ENCODE measurements at places on chromosomes 1 and 21. TPM values are rescaled to one million over a fixed set of nuclear protein-coding genes. Genes with fewer than 3 reads are reported as not detected.

DNA sequence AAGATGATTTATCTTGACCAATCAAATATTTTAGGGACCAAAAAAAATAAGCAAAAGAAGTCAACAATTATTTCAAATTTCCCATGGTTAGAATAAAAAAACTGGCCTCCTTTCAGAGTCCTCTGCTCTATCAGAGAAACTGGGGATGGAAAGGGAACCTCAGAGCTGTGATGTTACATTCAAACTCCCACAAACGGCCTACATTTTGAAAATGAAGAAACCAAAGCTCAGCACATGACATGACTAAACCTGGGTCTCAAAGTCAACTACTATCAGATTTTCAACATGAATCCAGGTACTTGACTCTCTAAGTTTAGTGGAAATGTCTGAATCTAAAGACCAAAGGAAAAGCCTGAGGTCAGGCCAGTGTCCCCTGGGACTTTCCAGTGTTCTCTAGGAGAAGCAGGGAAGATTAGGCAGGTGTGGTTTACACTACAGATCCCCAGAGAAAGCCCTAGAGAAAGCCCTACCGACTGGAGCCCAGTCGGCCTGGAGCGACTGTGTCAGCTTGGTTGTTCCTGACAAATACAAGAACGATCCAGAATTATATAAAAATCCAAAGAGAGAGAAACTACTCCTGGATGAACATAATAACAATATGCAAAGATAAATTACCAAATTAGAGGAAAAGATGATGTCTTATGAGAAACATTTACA, 24.8 kb downstream of the JAK1 start:
- no peak for DNase-seq

DNA sequence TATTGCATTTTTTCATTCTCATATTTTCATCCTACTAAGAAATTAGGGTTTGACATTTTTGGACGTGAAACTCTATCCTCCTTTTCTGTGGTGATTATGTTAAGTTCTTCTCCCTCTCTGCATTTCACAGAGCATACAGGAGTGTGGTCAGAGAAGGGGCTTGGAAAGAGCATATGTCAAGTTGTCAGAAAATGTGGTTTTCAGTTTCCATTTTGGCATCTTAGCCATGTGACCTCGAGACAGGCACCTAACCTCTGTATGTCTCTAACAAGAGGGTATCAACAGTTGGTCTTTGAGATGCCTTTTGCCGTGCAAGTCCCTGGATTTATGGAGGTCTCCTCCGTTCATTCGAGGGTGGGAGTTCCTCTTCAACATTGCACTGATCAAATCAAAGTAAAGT, 140.7 kb downstream of the CYYR1 start:
- DNase-seq: no peak

GRCh38 chr1:171286032-171286705, 27.8 kb upstream of the FMO4 start:
- DNase-seq: no peak

DNA sequence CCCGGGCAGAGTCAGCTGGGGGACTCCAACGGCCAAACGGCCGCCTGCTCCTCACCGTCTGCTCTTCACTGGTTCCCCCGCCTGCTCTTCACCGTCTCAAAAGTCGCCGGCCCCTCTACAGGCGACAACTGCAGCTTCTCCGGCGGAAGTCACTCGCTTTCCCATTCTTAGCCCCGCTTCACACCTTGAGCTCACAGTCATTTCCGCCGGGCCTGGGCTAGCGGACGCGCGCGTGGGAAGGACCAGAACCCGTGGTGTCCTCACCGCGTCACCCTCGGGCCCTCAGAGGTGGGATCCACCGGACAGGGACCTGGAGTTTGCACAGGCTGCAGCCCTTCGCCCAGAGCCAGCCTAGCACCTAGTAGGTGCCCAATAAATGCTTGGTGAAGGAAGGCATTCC, 27.9 kb upstream of the HJV start:
- DNase-seq: no peak

GRCh38 chr1:67608661-67609576, 76.1 kb upstream of the GADD45A start:
- DNase-seq: no peak

- DNase-seq: peak; percentile 13
Observed at GRCh38 chr21:36705679-36706481, 7.0 kb downstream of the SIM2 start.

GRCh38 chr1:174742805-174743653, 256.7 kb upstream of the CACYBP start:
- no peak for DNase-seq

The OXCT2 gene
- 0.77 TPM for total RNA-seq

The NR1I3 gene
- not detected for total RNA-seq

The PM20D1 gene
- total RNA-seq: 0.27 TPM
